Effector memory CD4-positive, alpha-beta T cell (primary cell): ENCODE measurements at places on chromosomes 3 and 15.

DNA sequence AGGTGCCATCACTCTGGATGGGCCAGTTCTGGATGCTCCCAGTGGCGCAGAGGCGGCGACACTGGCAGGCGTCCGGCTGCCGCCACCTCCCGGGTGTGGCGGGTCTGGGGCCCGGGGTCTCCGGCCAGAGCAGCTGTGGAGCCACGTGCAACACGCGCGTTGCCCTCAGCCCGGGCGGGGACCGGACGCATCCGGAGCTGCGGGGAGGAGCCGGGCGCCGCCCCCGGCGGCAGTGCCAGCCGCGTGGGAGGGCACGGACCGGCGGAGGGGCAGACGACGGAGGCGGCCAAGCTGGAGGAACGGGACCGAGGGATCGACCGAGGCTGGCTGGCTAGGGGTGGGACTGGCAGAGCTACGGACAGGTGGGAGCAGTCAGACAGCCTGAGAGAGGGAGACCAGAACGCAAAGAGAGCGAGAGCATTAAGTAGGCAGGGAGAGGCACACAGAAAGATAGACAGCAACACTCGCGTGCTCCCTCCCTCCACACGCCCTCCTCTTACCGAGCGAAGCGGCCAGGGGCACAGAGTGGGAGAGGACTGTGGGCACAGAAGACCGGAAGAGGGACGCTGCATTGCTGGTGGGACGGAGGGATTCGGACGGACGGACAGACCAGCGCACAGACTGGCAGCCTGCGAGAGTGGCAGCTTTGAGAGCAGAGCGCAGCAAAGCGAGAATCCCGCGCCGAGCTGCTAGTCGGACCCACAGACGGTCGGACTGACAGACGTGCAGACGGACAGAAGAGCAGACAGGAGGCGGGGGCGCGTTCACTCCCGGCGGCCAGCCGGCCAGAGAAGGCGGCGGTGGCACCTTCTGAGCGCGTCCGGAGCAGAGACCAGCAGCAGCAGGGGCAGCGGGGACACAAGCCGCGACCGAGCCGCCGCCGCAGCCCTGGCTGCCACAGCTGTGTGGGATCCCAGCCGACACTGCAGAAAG lies at the start of gene ARPP21:
Gene ARPP21, plus strand, starts transcription at position 272 of the 933 bp plus-strand sequence. CDS start 42,227 bp downstream, outside the sequence.
- DNase-seq: no peak

GRCh38 chr15:63473999-63474809 lies 30.2 kb upstream of the USP3 start:
- peak; percentile 40 for DNase-seq

GRCh38 chr3:42749753-42750231 lies 23.3 kb downstream of the CCDC13 start:
- DNase-seq: no peak

DNA sequence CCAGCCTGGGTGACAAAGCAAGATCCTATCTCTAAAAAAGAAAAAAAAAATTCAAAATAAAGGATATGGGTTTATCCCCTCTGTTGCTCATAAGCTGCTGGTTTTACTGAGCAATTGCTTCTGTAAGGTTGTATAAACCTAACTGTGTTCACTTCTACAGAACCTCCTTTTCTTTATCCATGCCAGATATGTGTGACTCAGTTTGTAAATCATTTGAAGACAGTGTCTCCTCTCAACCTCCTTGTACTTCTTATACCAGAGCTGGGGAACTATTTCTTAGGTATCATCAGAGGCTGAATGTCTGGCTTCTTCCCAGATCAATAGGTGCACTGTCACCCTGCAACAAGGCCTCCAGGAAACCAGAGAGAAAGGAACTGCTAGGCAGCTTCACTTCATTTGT lies 273.8 kb downstream of the CD47 start:
- no peak for DNase-seq

DNA sequence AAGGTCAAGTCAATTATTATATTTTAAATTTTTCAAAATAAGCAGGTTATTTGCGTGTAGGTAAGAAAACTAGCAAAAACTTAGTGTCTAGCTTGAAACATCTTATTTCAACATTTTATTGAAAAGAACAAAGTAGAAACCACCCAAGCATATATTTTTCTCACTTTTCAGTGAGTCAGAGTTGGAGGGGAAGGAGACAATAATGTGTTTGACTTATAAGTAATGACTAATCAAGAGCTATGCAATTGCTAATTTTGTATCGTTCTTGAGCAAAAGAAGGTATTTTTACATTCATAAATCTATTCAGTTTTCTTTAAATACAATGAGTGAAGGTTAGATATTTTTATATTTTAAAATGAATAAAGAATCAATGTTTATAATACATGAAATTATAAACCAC lies 54.4 kb upstream of the P2RY1 start:
- no peak for DNase-seq

DNA sequence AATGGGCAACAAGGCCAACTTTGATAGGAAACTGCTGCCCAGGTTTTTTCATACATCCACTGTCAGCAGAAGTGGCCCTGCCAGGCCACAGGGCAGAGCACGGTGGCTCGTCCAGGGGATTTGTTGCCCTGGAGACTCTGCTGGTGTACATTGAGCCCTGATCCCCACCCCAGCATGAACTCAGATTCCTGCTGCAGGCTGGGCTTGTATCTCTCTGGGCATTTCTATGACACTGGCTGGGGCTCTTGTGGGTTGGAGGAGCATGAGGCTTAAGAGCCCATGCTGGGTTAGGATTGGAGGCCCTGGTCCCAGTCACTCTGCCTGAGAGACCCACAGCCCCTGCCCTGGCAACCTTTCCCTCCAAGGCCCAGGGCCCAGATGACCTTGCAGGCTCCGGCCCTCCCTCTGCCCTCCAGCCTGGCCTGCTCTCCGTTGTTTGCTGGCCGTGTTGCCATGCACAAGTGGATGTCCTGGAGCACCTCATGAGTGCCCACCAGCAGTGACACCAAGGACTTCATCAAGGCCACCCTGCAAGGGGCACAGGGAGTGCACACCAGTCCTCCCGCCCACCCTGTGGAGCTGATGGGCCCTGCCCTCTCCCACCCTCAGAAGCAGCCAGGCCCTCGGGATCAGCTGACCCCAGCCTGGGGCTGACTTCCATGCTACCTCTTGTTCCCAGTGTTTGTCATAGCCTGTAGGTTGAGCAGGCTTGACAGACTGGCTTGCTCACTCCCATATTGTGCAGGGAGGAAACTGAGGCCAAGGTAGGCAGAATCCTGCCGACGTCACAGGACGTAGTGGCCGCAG lies 58.2 kb downstream of the ZNF445 start:
- no peak for DNase-seq

DNA sequence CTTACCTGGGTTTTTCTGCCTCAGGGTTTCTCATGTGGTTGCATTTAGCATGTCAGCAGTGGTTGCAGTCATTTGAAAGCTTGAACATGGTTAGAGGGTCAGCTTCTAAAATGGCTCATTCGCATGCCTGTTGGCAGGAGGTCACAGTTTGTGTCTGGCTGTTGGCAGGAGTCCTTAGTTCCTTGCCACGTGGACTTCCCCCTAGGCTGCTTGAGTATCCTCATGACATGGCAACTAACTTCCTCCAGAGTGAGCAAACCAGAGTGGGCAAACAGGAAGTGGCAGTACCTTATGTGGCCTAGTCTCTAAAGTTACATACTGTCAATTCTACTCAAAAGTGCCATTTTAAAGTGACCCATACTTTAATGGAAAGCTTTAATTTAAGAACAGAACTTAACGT lies 3.4 kb upstream of the UNC13C start:
- no peak for DNase-seq
